ENCODE measurements at places on chromosomes 7 and 10. TPM values are rescaled to one million over a fixed set of nuclear protein-coding genes. Genes with fewer than 3 reads are reported as not detected.

Gene MYH16
- total RNA-seq = not detected

Gene NUTM2D
- total RNA-seq = 2.7 TPM

Gene IGF2BP3
- 16.6 TPM for total RNA-seq

Gene BMI1
- 64.2 TPM for total RNA-seq

DNA sequence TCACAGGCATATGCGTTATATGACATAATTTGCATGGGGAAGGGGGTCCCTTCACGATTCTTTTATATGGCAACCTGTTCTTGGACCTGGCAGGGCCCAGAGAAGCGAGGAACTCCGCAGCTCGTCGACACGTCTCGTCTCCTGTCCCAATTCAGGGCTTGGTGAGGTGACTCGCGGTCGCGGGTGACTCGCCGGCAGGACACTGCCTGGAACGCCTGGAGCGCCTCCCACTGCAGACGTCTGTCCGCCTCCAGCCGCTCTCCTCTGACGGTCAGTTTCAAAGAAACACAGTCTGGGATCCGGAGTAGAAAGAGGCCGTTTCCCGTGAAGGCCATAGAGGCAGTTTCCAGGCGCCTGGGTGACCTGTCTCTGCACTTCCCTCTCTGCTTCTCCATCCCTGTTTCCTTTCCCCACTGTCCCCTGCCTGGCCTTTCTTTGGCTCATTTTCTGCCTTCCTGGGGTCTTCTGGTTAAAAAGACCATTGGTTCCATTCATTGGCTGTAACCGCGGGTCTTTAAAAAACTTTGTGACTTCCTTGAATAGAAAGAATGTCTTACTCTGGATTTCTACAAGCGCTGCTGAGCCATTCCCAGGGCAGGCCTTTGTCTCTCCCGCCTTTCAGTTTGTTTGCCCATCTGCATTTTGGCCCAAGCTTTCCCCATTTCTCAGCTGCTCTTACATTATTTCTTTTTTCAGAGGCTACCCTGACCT is 1.2 kb downstream of the UPP1 start:
- H3K27ac ChIP-seq = peak overlapping the region; percentile 3
- H3K36me3 ChIP-seq = peaks cover 61% of the 10 kb centered on the region
- H3K4me3 ChIP-seq = peak overlapping the region; percentile 71
- H3K4me1 ChIP-seq = peaks cover 65% of the 10 kb centered on the region

GRCh38 chr7:6256677-6257535 is 15.5 kb downstream of the CYTH3 start:
- no peaks in the 10 kb centered on the region for H3K36me3 ChIP-seq
- H3K4me3 ChIP-seq = no peak overlapping the region
- peaks cover 64% of the 10 kb centered on the region for H3K27me3 ChIP-seq
- no peak overlapping the region for H3K27ac ChIP-seq

- H3K36me3 ChIP-seq = peaks cover 4% of the 10 kb centered on the region
- no peak overlapping the region for H3K27ac ChIP-seq
- peaks cover 22% of the 10 kb centered on the region for H3K4me1 ChIP-seq
- no peak for DNase-seq
- H3K4me3 ChIP-seq = no peak overlapping the region
- peaks cover 3% of the 10 kb centered on the region for H3K27me3 ChIP-seq
These were observed 68.0 kb downstream of the CAMK1D start for GRCh38 chr10:12417331-12417730.

Gene ZCWPW1
- 3.5 TPM for total RNA-seq

Gene TUBAL3
- not detected for total RNA-seq

- no peak overlapping the region for H3K27ac ChIP-seq
- peaks cover 2% of the 10 kb centered on the region for H3K4me1 ChIP-seq
- H3K36me3 ChIP-seq = no peaks in the 10 kb centered on the region
- H3K27me3 ChIP-seq = peaks cover 2% of the 10 kb centered on the region
- H3K4me3 ChIP-seq = no peak overlapping the region
These were observed 29.9 kb downstream of the CDK14 start for GRCh38 chr7:90626013-90626412.

GRCh38 chr7:158400601-158401225 is 186.9 kb downstream of the PTPRN2 start:
- no peak for DNase-seq
- no peaks in the 10 kb centered on the region for H3K4me1 ChIP-seq
- no peaks in the 10 kb centered on the region for H3K36me3 ChIP-seq

Gene PAX2
- 0.18 TPM for total RNA-seq

Gene AGBL3
- 3.9 TPM for total RNA-seq

Gene CLDN4
- total RNA-seq = not detected

DNA sequence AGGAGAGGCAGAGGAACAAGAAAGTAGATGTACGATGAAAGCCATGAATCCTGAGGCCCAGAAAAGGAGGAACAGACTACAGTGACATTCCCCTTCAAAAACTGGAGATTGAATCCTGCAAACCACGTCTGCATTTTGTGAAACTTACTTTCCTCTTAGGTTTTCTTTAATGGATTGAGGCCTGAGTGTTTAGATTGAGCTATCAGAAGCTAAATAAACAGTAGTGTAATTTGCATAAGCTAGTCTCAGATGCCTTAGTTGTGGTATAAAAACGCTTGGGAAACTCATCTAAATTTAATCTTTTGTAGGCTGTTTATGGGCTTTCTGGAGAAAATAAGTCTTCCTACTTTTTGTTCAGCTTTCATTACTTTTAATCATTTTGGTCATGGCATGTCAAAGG is 94.8 kb upstream of the HDAC9 start:
- H3K4me1 ChIP-seq = no peaks in the 10 kb centered on the region
- H3K36me3 ChIP-seq = no peaks in the 10 kb centered on the region
- no peak overlapping the region for H3K27ac ChIP-seq

Gene SLC18A3
- total RNA-seq = 0.32 TPM

DNA sequence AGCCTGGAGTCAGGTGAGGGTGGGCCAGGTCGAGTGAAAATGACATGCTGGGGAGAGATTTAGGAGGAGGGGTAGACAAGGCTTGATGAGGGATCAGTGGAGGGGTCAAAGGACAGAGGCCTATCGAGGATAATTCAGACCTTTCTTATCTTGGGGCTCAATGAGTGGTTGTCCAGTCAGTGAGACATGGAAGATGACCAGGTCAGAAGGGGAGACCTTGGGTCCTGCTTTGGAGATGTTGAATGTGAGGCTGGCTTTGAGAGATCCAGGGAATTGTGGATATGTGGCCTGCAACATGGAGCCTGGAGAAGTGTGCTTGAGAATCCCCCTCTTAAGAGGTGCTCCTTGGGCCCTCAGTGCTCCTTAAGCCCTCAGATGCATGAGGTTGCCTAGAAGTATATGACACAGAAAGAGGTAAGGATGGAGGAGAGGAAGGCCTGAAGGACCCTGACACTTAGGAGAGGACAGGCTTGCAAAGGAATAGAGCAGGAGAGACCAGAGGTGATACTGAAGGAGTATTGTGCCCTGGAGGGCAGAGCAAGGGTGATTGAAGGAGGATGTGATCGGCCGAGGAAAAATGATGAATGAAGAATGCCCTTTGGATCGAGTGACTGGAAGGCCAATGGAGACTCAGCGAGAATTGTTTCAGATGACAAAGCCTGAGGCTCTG is 129.8 kb upstream of the GPR26 start:
- no peak overlapping the region for H3K27ac ChIP-seq
- no peaks in the 10 kb centered on the region for H3K4me1 ChIP-seq
- no peak overlapping the region for H3K4me3 ChIP-seq
- DNase-seq = no peak
- peaks cover 17% of the 10 kb centered on the region for H3K27me3 ChIP-seq
- H3K36me3 ChIP-seq = no peaks in the 10 kb centered on the region

All from activated T-helper 2 cell treated with anti-CD3 and anti-CD28 coated beads, Interferon-gamma antibody, Interleukin-2, Interleukin-4, amounts not matched to agents 10 μg/mL and 5 μg/mL and 100 μg/mL, durations not matched to agents 14 hours and 24 hours and 36 hours (primary cell).